LoVo (cell line): ENCODE measurements at places on chromosomes 13 and 19.
A peak's percentile ranks its signal among the peaks of the same experiment; 100 is the strongest.

GRCh38 chr19:45729800-45730290 lies 851 bp downstream of the FBXO46 start:
- no peak for DNase-seq

DNA sequence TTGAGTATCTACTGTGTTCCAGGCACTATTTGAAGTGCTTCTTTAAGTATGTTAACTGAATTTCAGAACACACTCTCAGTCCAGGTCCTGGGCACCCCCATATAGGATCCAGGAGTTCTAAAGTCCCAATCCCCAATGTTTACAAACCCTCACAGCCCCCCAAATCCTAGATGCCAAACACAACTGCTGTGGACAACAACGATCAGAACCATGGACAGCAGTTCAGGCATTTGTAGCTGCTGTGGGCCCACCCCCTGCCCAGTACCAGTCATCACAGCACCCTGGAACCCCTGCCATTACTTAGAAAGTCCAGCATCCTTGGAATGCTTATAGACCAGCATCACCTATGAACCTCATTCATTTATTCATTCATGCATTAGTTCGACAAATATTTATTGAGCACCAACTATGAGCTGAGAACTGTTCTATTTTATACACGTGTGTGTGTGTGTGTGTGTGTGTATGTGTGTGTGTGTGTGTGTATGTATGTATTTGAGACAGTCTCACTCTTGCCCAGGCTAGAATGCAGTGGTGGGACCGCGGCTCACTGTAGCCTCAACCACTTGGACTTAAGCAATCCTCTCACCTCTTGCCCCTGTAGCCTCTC lies 19.3 kb upstream of the SDHAF1 start:
- no peak for DNase-seq

DNA sequence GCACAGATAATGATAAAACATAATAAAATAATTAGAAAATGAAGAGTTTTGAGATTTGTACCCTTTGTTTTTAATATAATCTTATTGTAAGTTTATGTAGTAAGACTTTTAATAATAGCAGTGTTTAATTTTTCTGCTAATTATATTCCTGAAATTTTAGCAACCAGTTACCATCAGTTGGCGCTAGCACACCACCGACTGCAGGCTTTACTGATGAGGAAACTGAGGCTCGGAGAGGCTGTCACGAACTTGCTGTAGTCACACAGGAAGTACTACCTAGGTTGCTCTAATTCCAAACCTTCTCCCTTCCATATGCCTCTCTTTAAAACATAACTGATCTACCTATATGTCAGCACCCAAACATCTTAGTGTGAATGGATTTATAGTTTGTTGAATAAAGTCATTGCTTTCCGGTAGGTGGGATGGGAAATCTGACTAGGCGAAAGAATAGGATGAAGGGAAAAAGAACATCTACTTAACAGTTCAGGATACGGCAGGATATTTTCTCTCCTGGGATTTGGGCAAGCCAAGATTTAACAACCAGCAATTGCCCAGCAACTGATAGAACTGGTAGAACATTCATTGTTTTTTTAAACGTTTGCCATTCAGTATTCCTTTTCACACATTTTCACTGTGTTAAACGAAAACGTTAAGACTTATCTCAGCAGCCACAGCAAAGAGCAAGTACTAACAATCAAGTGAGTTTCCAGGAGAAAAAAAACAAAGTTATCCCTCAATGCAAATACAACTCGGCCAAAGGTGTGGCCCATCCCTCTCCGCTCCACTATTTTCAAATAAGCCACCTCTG lies 822 bp upstream of the RFXAP start:
- DNase-seq = no peak

DNA sequence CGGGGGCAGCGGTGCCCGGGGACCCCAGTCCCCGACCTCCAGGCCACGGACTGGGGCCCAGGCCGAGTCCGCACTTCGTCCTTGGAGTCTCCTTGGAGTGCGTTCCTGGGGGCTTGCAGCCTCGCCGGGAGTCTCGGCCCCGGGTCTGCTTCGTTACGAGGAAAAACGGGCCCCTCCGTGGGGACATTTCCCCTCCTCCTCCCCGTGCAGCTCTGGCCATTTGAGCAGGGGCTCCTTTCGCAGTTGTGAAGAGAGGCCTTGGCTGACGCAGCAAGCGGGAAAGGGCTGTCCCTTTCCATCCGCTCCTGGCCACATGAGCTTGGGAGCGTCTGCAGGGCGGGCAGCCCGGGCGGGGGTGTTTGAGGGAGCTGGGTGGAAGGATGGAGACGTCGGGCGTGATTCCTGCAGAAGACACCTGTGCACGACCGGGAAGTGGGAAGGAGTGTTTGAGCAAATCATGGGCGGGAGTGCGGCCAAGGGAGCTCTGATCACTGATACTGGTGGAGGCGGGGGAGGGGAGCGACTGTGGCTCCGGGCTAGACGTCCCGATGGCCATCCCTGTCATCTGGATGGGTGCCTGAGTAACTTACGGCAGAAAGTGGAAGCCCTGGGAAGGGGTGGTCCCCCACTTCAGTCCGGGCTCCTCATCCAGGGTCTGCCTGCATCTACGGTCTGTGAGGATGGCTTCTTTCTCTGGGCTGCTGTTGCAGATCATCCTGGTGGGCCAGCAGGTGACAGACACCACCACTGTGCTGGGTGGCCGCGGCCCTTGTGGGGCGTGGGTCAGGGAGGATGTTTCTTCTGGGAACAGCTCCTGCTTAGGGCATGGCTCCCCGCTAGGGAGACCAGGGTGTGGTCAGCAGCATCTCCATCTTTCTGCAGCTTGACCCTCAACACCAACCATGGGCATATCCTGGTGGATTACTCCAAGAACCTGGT lies 736 bp downstream of the GPI start:
- peak; percentile 21 for DNase-seq

DNA sequence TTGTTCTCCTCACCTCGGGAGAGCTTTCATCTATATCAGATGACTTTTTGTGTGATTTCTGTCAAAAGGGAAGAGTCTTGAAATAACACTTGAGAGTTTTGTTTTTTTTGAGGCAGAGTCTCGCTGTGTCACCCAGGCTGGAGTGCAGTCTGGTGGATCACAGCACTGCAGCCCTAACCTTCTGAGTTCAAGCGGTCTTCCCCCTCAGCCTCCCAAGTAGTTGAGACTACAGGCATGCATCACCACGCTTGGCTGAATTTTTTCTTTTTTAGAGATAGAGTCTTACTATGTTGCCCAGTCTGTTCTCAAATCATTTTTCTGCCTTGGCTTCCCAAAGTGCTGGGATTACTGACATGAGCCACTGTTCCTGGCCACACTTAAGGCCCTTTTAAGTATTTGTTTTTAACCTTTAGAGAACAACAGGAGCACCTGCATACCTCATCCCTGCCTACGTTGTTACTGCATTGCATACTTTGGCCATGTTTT lies 11.4 kb downstream of the NDFIP2 start:
- DNase-seq = no peak

GRCh38 chr19:11181488-11181887 lies 15.9 kb downstream of the KANK2 start:
- no peak for DNase-seq

DNA sequence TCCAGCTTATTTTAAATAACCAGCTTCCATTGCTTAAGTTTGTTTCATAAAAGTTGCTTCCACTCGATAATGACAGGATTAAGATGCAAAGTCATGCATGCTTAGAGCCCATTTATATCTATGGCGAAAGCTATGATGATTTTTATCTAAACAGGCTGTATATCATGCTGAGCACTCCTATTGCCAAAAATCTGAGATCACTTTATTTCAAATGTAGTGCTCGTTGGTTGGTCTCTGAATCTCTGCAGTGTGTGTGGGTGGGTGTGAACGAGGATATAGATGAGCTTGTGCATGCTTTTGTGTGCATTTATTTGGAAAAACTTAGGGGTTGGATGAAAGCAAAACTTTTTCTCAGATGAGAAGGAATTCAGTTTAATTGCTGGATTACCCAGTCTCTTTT lies 27.0 kb upstream of the ARGLU1 start:
- no peak for DNase-seq

DNA sequence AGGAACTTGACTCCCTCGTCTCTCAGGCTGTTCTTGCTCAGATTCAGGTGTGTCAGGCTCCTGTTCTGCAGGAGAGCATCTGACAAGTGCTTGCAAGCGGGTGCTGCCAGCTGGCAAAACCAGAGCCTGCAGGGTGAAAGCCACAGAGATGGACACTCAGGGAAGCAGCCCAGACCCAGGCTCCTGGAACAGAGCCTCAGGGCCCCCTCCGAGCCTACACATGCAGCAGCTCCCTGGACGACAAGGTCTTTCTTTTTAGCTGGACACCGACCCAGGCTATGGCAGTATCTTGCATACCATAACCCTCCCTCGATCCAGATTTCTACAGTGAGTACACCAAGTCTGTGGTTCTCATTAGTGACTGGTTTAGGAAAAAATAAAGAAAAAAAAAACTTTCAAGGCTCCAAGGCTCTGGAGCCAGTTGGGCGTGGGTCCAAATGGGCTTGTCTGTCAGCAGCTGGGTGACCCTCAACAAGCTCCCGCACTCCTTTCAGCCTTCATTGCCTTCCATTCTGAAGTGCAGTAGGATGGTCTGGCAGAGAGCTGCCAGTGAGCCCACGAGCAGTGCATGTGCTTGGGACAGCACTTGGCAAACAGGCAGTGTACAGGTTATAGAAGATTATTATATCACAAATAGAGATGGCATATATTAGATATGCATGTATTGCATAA lies 29.9 kb downstream of the NLRP13 start:
- DNase-seq = no peak

GRCh38 chr13:99119656-99120055 lies 81.0 kb upstream of the UBAC2 start:
- no peak for DNase-seq

GRCh38 chr13:83211301-83211700 lies 671.0 kb downstream of the SLITRK1 start:
- no peak for DNase-seq

- DNase-seq = no peak
Observed at GRCh38 chr13:46860722-46861121, 36.1 kb downstream of the HTR2A start.

DNA sequence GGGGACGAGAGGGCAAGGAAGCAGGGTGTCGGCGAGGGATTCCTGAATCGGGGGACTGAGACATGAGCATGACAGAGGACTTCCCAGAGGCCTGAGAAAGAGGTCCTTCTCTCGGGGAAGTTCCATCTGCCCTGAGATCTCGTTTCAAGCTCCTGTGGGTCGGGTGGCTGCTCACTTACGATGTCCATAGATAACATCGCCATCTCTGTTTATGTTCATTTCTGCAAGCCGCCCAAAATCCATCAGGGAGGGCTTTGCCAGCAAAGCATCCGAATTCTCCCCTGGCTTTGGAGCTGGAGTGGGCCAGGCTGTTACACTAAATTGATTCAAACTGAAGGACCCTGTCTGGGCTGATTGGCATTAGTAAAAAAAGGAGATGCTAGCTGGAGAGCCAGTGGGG lies 5.9 kb downstream of the DMKN start:
- no peak for DNase-seq

- DNase-seq = peak; percentile 52
Observed at GRCh38 chr19:459724-460511, 915 bp downstream of the SHC2 start.

GRCh38 chr13:45086484-45086883 lies 33.8 kb upstream of the GTF2F2 start:
- no peak for DNase-seq

- DNase-seq = no peak
Observed at GRCh38 chr13:96934889-96935489, 59.3 kb downstream of the OXGR1 start.

DNA sequence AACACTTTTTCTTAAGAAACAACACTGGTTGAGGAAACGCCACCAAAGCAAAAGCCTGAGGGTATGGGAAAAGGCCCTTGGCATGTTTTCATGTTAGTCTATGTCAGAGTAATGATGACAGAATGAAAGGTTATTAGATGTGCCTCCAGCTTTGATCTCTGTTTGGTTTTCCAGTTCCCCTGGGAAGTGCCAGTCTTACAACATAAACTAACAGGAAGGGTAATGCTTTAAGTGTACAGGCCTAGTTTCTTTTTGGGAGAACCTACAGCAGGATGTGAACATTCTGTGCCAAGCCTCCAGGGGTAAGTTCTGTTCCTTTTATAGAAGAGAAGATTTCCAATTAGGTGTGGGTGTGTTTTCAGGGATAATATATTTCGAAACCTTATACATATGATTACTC lies 121.7 kb downstream of the FNDC3A start:
- DNase-seq = no peak

GRCh38 chr13:23811366-23812062 lies 77.7 kb downstream of the MIPEP start:
- DNase-seq = no peak

- DNase-seq = no peak
Observed at GRCh38 chr13:20815464-20815863, 41.7 kb upstream of the EEF1AKMT1 start.

DNA sequence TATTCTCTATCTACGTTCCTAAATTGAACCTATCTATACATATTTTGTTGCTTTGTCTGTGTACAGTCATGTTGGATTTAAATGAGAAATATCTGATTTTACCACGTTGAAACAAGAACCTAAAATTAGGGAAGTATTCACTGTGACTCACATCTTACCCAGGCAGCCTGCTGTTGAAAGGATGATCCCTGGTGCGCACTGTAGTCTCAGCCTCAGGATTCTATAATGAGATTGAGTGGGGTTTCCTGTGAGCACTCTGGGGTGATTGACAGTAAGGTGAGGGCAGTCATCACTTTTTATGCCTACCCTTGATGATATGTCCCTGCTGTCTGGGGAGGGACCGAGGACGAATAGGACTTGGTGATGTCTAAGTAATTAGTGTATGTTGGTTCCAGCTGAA lies 35.4 kb downstream of the PCCA start:
- DNase-seq = no peak

GRCh38 chr13:102742506-102742905 lies 31.1 kb downstream of the TEX30 start:
- no peak for DNase-seq

DNA sequence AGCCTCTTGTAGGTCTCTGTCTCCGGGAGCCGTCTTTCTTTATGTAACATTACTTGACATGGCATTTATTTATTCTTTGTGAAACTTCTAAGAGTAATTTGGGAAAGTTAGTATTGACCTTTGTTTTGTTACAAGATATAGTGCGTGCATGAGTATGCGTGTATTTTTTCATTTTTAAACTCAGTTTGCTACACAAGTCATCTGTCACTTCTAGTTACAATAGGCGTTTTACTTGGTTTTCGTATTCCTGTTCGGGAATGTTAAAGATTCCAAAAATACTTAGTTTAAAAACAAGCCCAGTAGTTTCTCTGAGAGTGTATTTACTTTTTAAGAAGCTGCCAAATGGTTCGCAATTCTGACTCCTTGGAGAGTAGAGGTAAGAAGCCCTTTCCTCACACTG lies 3.2 kb downstream of the PDS5B start:
- DNase-seq = no peak

GRCh38 chr19:16022251-16022650 lies 54.0 kb upstream of the TPM4 start:
- no peak for DNase-seq

DNA sequence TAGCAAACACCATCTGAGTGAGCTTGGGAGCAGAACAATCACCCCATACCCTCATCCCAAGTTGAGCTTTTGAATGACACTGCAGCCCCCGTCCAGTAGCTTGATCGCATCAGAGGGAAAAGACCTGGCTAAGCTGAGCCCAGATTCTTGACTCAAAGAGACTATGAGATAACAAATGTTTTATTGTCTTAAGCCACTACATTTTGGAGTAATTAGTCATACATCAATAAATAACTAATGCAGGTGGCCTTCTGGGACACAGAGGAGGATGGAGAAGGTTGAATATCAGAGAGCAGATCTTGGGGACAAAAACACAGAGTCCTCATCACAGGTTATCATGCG lies 24.6 kb upstream of the IGSF23 start:
- DNase-seq = peak; percentile 69
